CD4-positive, alpha-beta T cell treated with Interleukin-2 at 100 ng/mL for 4 hours (primary cell): ENCODE measurements at places on chromosomes 13 and 19.

- no peak for DNase-seq
Measured at GRCh38 chr19:41799444-41800000, 3.1 kb downstream of the CEACAM3 start.

DNA sequence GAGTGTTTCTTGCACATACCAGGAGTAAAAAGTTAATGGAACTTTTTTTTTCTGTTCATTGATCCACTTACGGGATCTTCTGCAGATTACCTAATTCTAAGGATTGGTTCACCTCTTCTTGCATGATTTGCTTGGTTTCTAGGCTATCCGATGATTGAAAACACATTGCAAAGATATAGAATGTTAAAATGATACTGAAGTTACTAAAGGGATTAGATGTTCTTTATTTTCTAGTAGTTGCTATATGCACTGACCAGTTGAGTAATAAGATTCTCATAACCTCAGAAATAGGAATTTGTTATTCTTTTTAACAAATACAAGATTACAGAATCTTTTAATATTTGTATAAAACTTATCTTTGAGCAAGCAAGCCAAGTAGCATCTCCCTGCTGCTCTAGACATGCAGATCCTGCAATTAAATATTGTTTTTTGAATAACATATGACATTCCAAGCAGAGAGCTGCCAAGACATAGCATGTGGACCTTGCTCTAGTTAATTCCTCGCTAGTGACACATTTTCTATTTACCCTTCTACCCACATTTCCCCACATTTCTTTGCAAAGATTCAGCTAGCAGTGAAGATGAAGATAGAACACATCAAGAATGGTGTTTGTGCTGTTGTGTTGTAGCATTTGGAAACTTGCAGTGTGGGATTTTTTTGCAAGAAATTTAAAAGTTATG, 51.7 kb upstream of the RNF113B start:
- no peak for DNase-seq

GRCh38 chr19:1814391-1814790, 2.3 kb upstream of the ATP8B3 start:
- DNase-seq = no peak

- DNase-seq = no peak
Measured at GRCh38 chr19:49988433-49988832, 27.5 kb upstream of the SIGLEC11 start.

DNA sequence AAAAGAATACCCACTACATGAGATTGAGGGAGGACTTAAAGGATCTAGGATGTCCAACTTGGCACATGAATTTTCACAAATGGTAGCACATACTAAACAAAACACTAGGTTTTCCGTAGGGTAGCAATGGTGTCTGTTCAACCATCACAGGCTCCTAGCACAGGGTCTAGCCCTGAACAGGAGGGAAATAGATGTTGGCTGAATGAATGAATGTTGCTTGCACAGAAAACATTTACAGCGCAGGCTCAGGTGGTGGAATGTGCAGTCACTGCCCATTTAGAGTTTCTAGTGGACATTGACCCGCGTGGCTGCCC, 1.9 kb upstream of the MYCBP2 start:
- no peak for DNase-seq

GRCh38 chr19:28972058-28972852, 240.7 kb downstream of the UQCRFS1 start:
- DNase-seq = no peak

GRCh38 chr13:33303855-33304597, 18.5 kb upstream of the STARD13 start:
- no peak for DNase-seq
